Islet precursor cell (in vitro differentiated cells): ENCODE measurements at places on chromosomes 2 and 18.
A peak's percentile ranks its signal among the peaks of the same experiment; 100 is the strongest.

- DNase-seq = no peak
Measured at GRCh38 chr2:64374686-64375085, 79.3 kb upstream of the LGALSL start.

GRCh38 chr18:58996696-58997095 is 132.0 kb downstream of the ZNF532 start:
- DNase-seq = no peak

GRCh38 chr18:7696780-7697179 is 129.7 kb downstream of the PTPRM start:
- no peak for DNase-seq

GRCh38 chr2:177029501-177029900 is 183.1 kb upstream of the HNRNPA3 start:
- no peak for DNase-seq

- DNase-seq = no peak
Measured at GRCh38 chr2:138712212-138712979, 67.8 kb downstream of the NXPH2 start.

DNA sequence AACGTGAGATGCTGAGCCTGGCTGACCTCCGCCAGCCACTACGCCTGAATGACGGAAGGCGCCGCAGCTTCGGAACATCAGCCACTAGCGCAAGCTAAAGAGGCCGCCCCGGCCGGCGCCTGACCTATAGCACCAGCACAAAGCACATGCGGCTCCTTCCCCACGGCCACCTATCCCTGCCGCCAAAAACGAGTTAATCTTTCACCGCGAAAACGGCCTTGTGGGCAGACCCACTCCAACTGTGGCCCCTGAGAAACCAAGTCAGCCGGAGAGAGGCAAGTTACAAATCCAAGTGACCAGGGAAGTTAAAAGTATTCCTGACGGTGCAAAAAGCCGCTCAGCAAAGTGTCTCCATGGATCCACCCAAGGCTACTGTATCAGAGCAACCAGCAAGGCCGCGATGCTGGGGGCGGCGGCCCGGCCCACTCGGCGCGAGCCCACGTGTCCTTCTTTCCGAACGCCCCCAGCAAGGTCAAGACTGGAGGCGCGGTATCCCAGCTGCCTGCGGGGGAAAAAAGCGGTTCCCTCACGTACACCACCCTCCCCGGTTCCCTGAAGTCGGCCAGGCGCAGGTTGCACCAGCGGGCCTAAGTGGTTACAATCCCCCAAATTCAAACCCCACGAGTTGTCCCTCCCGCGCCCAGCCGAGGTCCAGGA is 575 bp downstream of the HSPD1 start:
- DNase-seq = peak; percentile 78

DNA sequence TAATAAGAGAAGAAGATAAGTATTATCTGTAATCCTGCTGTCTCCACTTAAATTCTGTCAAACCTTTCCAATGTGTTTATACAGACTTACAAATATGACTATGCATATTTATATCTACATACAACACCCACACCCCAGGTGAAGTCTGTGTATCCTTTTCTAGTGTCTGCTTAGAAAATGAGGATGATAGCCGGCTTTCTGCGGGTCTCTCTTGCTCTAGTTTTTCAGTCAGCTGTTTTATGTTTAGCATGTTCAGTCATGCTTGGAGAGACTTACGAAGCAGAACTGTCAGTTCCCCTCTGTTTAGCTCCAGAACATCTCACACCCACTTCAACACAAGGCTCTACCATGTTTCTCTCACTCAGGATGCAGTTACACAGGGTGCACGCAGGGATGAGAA is 137.3 kb upstream of the NFATC1 start:
- DNase-seq = no peak

GRCh38 chr2:118146315-118147283 is 58.3 kb downstream of the INSIG2 start:
- DNase-seq = no peak
